Stomach (tissue), 19 donors: ENCODE measurements at places on chromosomes 12 and 14. TPM values are rescaled to one million over a fixed set of nuclear protein-coding genes. Genes with fewer than 3 reads are reported as not detected.

DNA sequence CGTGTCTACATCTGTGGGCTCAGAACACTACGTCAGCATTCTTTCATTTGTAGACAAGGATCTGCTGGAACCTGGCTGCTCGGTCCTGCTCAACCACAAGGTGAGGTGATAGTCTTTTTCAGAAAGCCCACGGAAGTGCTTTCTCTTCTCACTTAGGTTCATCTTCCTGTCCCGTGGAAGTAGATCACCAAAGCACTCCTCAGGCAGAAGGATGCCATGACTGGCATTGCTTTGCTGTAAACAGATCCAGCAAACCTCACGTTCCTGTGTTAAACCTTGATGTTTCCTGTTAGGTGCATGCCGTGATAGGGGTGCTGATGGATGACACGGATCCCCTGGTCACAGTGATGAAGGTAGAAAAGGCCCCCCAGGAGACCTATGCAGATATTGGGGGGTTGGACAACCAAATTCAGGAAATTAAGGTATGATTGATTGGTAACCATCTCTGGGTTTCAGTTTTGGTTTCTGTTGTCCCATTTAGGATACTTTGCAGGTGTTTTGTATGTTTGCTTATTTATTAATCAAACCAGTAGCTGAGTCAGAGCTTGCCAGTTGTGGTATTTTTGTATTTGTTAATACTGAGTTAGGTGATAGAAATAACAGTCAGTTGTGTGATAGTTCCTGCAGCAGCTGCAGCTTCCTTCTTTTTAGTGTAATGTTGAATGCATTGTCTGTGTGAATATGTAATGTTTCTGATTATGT is 7.5 kb downstream of the PSMC1 start:
- no peak for DNase-seq
- no peak overlapping the region for H3K4me3 ChIP-seq
- H3K36me3 ChIP-seq, result peaks cover 93% of the 10 kb centered on the region

The IL26 gene
- polyA plus RNA-seq, result not detected

The FBRSL1 gene
- 17.6 TPM for polyA plus RNA-seq

DNA sequence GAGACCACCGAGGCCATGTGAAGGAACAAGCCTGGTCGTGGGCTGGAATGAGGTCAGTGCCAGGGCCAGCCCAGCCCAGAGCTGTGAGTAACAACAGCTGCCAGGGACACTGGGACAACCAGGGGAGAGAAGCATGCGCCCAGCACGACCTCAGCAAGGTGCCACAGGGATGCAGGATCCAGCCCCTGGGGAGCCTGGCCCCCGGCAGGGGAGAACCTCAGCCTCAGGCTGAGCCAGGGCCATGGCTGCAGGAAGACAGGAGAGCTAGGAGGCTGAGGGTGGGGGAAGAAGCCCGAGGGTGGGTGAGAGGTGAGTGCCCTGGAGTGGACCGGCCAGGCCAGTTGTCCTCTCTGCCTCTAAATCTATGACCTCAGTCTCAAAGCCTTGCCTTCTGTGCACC is 62.6 kb downstream of the BCL11B start:
- no peaks in the 10 kb centered on the region for H3K36me3 ChIP-seq
- DNase-seq, result no peak
- no peaks in the 10 kb centered on the region for H3K4me1 ChIP-seq
- no peak overlapping the region for H3K4me3 ChIP-seq
- no peak overlapping the region for H3K27ac ChIP-seq
- H3K27me3 ChIP-seq, result no peaks in the 10 kb centered on the region

- DNase-seq, result no peak
- no peaks in the 10 kb centered on the region for H3K27me3 ChIP-seq
- no peaks in the 10 kb centered on the region for H3K36me3 ChIP-seq
- H3K27ac ChIP-seq, result no peak overlapping the region
- no peak overlapping the region for H3K4me3 ChIP-seq
- no peaks in the 10 kb centered on the region for H3K4me1 ChIP-seq
Observed at GRCh38 chr12:81354327-81354932, 276.6 kb downstream of the ACSS3 start.

DNA sequence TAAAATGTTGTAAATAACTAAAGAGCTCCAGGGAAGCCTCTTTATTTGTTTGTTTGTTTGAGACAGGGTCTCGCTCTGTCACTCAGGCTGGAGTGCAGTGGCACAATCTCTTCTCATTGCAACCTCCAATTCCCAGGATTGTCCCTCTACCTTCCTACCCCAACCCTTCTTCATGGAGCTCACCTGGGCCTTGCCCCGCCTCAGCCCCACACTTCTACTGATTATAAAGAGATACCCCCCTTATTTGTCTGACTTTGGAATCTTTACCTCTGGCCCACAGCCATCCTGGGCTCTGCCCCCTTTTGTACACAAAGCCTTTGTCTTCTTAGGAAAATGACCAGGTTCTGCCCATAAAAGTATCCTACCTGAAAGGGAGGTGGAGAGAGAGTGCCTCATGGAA is 9.1 kb upstream of the BLTP3B start:
- no peaks in the 10 kb centered on the region for H3K27me3 ChIP-seq
- no peak for DNase-seq
- no peaks in the 10 kb centered on the region for H3K4me1 ChIP-seq
- no peaks in the 10 kb centered on the region for H3K36me3 ChIP-seq
- H3K27ac ChIP-seq, result no peak overlapping the region

DNA sequence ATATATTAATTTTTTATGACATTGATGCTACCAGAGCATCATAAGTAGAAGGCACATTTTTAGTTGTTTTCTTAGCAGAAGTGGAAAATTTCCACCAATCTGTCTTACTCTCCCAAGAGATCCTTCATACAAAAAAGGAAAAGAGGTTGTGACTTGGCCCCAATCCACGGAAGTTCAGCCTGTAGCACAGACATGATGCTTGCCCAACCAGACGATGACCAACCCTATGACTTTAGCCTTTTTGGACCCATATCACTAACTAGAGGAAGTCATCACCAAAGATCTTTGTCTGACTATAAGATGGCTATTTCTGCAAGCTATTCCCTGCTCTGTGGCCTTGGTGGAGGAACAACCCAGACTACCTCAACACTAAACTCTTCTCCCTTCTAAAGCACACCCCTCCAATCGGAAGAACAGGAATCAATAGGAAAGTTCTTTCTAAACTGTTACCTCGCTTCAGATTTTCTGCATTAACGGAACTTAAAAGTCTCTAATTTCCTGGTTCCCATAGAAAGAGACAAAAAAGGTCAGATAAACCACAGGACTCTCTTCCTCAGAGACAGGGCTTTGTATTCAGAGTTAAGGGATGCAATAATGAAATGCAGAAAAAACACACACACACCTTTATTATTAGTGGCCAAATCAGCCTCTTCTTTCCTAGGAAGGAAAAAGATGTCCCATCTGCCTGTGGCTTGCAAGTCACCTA is 4.1 kb upstream of the RHOJ start:
- no peak for DNase-seq
- no peaks in the 10 kb centered on the region for H3K27me3 ChIP-seq
- peaks cover 8% of the 10 kb centered on the region for H3K4me1 ChIP-seq
- no peaks in the 10 kb centered on the region for H3K36me3 ChIP-seq

GRCh38 chr12:56581418-56582145 is 48.5 kb downstream of the BAZ2A start:
- H3K4me3 ChIP-seq, result no peak overlapping the region
- H3K27ac ChIP-seq, result peak overlapping the region; percentile 4

DNA sequence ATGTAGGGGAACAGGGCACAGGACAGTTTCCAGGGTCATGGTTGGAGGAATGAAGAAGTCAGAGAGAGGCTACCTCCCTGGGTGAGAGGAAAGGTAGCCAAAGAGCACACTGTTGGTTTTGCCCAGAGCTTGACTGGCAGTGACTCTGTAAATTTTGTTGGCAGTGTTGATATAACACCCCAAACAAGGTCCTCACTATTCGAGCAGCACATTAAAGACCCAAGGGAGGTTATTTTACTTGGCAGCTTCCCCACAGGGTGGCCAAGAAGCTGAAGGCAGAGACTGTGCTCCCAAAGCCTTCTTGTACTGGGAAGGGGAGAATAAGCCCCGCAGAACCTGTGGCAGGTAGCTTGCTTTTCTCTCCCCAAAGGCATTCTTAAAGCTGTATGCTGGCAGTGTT is 40.6 kb downstream of the WSCD2 start:
- no peak for DNase-seq
- H3K4me1 ChIP-seq, result no peaks in the 10 kb centered on the region
- no peak overlapping the region for H3K4me3 ChIP-seq
- H3K27me3 ChIP-seq, result no peaks in the 10 kb centered on the region
- no peaks in the 10 kb centered on the region for H3K36me3 ChIP-seq

The LRRC43 gene
- not detected for polyA plus RNA-seq

The DHH gene
- polyA plus RNA-seq, result 0.12 TPM

DNA sequence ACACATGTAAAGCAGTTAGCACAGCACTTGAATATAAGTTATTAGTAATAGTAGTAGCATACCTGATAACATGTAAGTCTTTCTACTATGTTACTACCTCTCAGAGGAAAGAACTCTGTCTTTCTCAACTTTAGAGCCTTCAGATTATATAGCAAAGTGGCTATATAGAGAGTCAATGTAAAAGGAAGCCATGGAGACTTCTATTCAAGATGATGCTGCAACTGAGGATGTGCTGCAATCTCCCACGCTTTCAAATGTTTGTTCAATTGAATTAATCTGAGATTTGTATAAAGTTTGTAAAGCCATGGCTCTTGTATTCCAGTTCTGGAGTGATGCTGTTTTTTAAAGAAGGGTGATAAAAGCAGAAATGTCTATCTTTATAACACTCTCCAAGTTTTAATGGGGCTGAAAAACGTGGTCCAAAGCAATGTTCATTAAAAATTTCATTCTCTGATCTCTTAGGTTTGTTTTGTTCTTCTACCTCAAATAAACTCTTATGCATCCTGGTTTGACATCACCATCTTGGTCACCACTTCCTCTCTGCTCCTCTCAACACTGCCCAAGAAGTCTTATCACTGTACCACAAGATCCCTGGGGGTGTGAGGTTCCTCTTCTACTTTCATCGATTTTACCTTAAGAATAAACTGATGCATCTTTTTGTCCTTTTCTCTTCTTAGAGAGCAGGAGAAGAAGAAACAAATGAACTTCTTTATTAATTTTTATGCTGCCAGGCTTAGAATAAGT is 40.6 kb downstream of the C12orf42 start:
- no peaks in the 10 kb centered on the region for H3K36me3 ChIP-seq
- H3K4me3 ChIP-seq, result no peak overlapping the region
- H3K27me3 ChIP-seq, result no peaks in the 10 kb centered on the region
- no peaks in the 10 kb centered on the region for H3K4me1 ChIP-seq
- H3K27ac ChIP-seq, result no peak overlapping the region

The LRTM2 gene
- polyA plus RNA-seq, result not detected

DNA sequence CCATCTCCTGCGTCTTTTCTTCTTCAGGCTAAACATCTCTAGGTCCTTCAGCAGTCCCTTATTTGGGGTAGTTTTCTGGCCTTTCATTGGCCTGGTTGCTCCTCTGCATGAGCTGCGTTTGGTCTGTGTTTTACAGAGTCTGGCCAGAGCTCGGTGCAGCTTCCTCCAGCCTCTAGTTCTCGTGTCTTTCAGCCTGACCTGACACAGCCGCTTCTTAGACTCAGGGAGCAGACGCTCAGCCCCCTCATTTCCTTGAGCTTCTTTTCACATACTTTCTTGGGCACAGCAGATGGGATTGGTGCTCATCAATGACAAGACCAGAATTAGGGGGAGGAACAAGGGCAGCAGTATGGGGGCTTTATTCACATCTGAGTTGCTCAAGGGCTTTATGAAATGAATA is 13.6 kb upstream of the GSG1 start:
- no peak overlapping the region for H3K27ac ChIP-seq
- H3K36me3 ChIP-seq, result no peaks in the 10 kb centered on the region
- no peak overlapping the region for H3K4me3 ChIP-seq
- no peaks in the 10 kb centered on the region for H3K27me3 ChIP-seq
- H3K4me1 ChIP-seq, result no peaks in the 10 kb centered on the region

- peaks cover 12% of the 10 kb centered on the region for H3K4me1 ChIP-seq
- no peaks in the 10 kb centered on the region for H3K36me3 ChIP-seq
- no peak overlapping the region for H3K4me3 ChIP-seq
Observed at GRCh38 chr12:64392221-64392620, 1.7 kb upstream of the C12orf56 start.

GRCh38 chr12:95201056-95201670 is 16.1 kb downstream of the FGD6 start:
- H3K4me1 ChIP-seq, result peaks cover 58% of the 10 kb centered on the region
- H3K27me3 ChIP-seq, result no peaks in the 10 kb centered on the region
- H3K27ac ChIP-seq, result no peak overlapping the region
- no peak overlapping the region for H3K4me3 ChIP-seq
- DNase-seq, result no peak

GRCh38 chr14:100387450-100387849 is 64.3 kb downstream of the SLC25A47 start:
- DNase-seq, result no peak
- peaks cover 5% of the 10 kb centered on the region for H3K36me3 ChIP-seq
- no peak overlapping the region for H3K4me3 ChIP-seq
- H3K27ac ChIP-seq, result no peak overlapping the region
